ENCODE measurements at places on chromosomes 7 and 10. TPM values are rescaled to one million over a fixed set of nuclear protein-coding genes. Genes with fewer than 3 reads are reported as not detected.

The C10orf62 gene
- not detected for total RNA-seq

The CUZD1 gene
- total RNA-seq, result 1.3 TPM

The LRMDA gene
- not detected for total RNA-seq

The GAD2 gene
- total RNA-seq, result not detected

The C10orf53 gene
- total RNA-seq, result not detected

The SDHAF3 gene
- total RNA-seq, result 103 TPM

The OLAH gene
- not detected for total RNA-seq

The OR6V1 gene
- not detected for total RNA-seq

GRCh38 chr7:10429511-10429910 lies 544.2 kb upstream of the PHF14 start:
- no peak overlapping the region for H3K4me3 ChIP-seq
- H3K36me3 ChIP-seq, result no peaks in the 10 kb centered on the region
- DNase-seq, result no peak
- no peak overlapping the region for H3K27ac ChIP-seq

DNA sequence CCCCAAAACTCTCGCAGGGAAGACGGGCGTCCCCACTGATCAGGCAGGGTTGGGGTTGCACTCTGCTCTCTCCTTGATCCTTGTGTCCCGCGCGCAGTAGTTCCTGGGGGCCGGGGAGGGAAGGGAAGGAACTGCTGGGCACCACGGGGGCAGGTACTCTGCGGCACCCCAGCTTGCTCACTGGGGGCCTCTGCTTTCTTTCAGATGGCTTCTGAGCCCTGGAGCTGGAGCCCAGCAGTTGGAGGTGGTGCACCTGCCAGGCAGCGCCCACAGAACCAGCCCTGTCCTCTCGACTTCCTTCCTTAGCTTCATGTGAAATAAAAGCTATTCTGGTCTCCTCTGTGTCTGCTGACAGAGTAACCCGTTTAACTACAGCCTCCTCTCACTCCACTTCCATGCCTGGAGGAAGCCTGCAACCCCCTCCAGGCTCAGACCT lies 12.2 kb downstream of the PLAC9 start:
- no peaks in the 10 kb centered on the region for H3K4me1 ChIP-seq
- peaks cover 25% of the 10 kb centered on the region for H3K27me3 ChIP-seq
- H3K36me3 ChIP-seq, result 0 out of 3 replicates have a peak, but pooled peaks cover 2% of the 10 kb centered on the region
- H3K27ac ChIP-seq, result no peak overlapping the region
- no peak overlapping the region for H3K4me3 ChIP-seq

GRCh38 chr10:50506861-50507573 lies 116.7 kb downstream of the SGMS1 start:
- no peaks in the 10 kb centered on the region for H3K27me3 ChIP-seq
- peaks cover 9% of the 10 kb centered on the region for H3K4me1 ChIP-seq
- H3K36me3 ChIP-seq, result no peaks in the 10 kb centered on the region
- DNase-seq, result no peak

DNA sequence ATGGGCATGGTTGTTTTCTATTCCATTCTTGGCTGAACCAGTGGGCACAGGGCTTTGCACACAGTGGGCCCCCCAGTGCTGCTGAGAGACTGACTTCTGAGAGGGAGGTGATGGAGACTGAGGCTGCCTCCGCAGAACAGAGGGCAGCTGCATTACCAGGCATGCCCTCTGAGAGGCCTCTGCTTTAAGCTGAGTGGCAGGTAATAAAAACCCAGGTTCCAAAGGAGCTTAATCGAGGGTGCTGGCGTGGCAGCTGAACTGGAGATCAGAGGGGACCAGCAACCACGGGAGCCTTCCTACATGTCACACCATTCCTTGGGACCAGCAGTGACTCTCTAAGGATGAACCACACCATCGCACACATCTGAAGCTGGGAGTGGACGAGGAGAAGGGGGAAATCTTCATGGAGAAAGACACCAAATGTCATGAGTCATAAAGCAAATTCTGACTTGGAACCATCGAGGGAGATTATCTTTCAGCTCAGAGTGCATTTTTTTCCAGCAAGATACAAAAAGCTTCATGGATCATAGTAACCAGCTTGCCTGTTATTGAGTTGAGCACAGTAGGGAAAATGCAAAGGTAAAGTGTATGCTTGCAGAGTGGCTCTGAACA lies 24.6 kb downstream of the HIPK2 start:
- no peaks in the 10 kb centered on the region for H3K36me3 ChIP-seq
- H3K27me3 ChIP-seq, result no peaks in the 10 kb centered on the region
- H3K4me3 ChIP-seq, result no peak overlapping the region

DNA sequence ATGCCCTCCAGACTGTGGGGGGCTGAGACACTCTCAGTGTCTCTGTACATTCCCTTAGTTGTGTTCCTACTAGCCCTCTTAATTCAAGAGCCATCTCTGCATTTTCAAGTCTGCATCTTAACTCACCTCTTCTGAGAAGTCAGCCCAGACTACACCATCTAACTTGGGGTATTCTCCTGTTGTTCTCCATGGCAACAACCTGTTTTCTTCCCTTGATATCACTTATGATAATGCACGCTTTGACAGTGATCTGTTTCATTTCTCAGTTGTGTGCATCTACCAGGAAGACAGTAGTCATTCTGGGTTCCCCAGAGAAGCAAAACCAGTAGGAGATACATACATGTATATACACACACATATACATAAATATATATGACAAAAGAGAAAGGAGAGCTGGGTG lies 707.3 kb upstream of the IGFBP3 start:
- no peak for DNase-seq
- H3K4me1 ChIP-seq, result no peaks in the 10 kb centered on the region
- H3K36me3 ChIP-seq, result no peaks in the 10 kb centered on the region
- H3K4me3 ChIP-seq, result no peak overlapping the region
- no peaks in the 10 kb centered on the region for H3K27me3 ChIP-seq

DNA sequence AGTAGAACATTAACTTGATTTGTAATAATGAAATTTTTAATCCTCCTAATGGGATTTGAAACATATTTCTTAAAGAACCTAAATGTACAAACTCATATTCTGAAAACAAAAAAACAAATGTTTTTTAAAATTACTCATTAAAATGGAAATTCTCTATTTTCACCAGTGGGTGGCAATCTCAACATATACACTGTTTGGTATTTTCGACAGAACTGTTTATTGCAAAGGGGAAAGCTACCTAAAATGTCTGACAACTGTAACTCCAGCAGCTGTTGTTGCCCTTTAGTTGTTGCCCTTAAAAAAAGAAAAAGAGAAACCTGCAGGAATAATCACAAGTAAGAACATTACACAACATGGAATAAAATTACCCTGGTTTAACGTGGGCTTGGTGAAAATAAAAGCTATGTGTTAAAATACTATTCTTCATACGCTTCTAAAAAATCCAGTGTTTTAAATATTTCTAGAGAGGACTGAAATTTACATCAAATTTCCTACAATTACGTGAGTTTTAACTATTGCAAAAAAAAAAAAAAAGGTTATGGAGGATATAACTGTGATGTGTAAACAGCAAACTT lies 54.5 kb downstream of the COL1A2 start:
- peak; percentile 24 for DNase-seq
- H3K4me3 ChIP-seq, result no peak overlapping the region
- no peak overlapping the region for H3K27ac ChIP-seq
- no peaks in the 10 kb centered on the region for H3K36me3 ChIP-seq
- H3K4me1 ChIP-seq, result no peaks in the 10 kb centered on the region

- no peaks in the 10 kb centered on the region for H3K4me1 ChIP-seq
- DNase-seq, result no peak
- H3K27me3 ChIP-seq, result no peaks in the 10 kb centered on the region
- H3K4me3 ChIP-seq, result no peak overlapping the region
Observed at GRCh38 chr7:110827936-110828335, 263.0 kb upstream of the LRRN3 start.

GRCh38 chr7:77626586-77627308 lies 69.5 kb upstream of the RSBN1L start:
- peaks cover 57% of the 10 kb centered on the region for H3K36me3 ChIP-seq
- H3K4me1 ChIP-seq, result no peaks in the 10 kb centered on the region
- no peaks in the 10 kb centered on the region for H3K27me3 ChIP-seq
- H3K4me3 ChIP-seq, result no peak overlapping the region

- peak; percentile 55 for DNase-seq
- H3K27ac ChIP-seq, result peak overlapping the region; percentile 25
- peaks cover 11% of the 10 kb centered on the region for H3K4me1 ChIP-seq
- no peaks in the 10 kb centered on the region for H3K27me3 ChIP-seq
Observed at GRCh38 chr10:79434821-79435251, 10.6 kb downstream of the ZCCHC24 start.

DNA sequence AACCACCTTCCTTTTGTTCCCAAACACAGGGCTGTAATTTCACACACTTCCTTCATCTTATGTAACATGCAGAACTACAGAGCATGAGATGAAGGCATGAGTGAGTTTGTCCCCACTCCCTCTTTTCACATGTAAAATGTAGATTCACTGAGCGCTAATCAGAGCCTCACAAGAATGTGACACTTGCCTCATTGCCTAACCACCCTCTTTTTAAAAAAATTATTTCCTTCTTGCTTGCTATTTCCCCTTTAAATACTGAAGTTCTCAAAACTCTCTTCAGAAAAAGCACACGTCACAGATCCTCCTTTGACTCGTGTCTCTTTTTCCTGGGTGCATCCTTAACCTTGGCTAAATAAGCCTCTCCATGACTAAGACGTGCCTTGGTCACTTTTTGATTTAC lies 121.2 kb upstream of the TARP start:
- no peak overlapping the region for H3K27ac ChIP-seq
- H3K27me3 ChIP-seq, result no peaks in the 10 kb centered on the region
- H3K4me1 ChIP-seq, result no peaks in the 10 kb centered on the region
- H3K4me3 ChIP-seq, result no peak overlapping the region

- H3K27me3 ChIP-seq, result peaks cover 2% of the 10 kb centered on the region
- H3K36me3 ChIP-seq, result no peaks in the 10 kb centered on the region
- no peak overlapping the region for H3K27ac ChIP-seq
- H3K4me1 ChIP-seq, result peaks cover 10% of the 10 kb centered on the region
Observed at GRCh38 chr10:48659790-48660189, 24.9 kb upstream of the WDFY4 start.

DNA sequence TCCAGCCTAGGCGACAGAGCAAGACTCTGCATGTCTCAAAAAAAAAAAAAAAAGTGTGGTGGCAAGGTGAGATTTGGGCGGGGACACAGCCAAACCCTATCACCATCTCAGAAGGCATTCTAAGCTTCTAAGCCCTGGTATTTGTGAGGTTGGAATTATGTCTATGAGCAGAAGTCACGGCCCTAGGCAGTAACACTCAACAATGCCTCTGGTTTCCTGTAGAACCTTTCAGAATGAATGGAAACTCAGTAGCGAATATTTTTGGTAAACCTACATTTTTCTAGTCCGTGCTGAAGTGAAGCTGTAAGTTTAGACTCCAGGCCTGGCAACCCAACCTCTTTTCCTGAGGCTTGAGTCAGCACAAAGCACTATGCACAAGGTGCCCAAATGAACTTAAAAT lies 88.3 kb downstream of the FAM107B start:
- peaks cover 11% of the 10 kb centered on the region for H3K27me3 ChIP-seq
- H3K27ac ChIP-seq, result no peak overlapping the region
- H3K4me3 ChIP-seq, result no peak overlapping the region

GRCh38 chr10:103175580-103176285 lies 17.3 kb downstream of the NT5C2 start:
- no peak for DNase-seq
- no peak overlapping the region for H3K4me3 ChIP-seq
- no peaks in the 10 kb centered on the region for H3K27me3 ChIP-seq

DNA sequence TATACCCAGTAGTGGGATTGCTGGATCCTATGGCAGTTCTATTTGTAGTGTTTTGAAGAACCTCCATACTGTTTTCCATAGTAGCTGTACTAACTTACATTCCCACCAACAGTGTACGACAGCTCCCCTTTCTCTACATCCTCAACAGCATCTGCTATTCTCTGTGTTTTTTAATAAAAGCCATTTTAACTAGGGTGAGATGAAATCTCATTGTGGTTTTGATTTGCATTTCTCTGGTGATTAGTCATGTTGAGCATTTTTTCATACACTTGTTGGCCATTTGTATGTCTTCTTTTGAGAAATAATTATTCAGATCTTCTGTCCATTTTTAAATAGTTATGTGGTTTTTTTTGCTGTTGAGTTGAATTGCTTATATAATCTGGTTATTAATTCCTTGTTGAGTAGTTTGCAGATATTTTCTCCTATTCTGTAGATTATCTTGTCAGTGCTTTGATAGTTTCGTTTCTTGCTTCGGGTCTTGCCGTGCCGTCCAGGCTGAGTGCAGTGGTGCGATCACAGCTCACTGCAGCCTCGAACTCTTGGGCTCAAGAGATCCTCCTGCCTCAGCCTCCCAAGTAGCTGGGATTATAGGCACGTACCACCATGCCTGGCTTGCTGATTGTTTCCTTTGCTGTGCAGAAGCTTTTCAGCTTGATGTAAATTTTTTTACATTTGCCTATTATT lies 12.0 kb downstream of the MTG1 start:
- no peak overlapping the region for H3K4me3 ChIP-seq
- H3K36me3 ChIP-seq, result peaks cover 62% of the 10 kb centered on the region
- H3K27ac ChIP-seq, result no peak overlapping the region

DNA sequence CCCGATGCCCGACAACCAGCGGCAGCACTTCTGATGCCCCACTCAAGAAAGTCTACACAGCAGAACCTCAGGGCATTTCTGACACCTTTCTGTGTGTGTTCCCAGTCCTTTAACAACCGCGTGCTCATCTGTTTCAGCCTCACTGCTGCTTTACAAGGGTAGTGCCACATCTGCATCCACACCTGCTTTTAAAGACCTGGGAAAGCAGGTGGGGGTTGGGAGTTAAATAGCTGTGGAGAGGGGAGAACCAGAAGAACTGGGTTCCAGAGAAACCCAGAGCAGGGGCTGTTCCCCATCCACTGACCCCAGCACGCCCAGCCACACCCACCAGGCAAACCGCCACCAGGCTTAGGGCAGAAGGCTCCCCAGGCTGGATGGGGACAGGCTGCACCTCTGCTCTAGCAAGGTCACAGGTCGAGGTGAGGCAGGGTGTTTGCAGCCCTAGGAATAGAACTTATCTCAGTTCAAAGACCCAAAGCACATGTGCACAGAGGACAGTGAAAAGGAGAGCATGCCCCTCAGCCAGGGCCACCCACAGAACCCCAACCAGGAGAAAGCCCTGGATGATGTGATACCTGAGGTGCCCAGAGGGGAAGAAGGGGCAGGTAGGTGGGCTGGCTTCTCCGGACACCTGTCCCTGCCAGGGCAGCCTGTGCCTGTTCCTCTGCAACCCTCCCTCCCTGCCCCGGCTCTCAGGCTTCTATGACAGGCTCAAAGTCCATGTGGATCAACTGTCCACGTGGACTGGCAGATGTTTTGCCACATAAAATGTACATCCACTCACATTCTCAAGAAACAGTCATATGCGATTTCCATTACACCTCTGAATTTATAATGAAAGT lies 51.3 kb downstream of the COBL start:
- DNase-seq, result no peak
- H3K27ac ChIP-seq, result no peak overlapping the region
- no peaks in the 10 kb centered on the region for H3K4me1 ChIP-seq
- no peaks in the 10 kb centered on the region for H3K36me3 ChIP-seq
- no peak overlapping the region for H3K4me3 ChIP-seq

DNA sequence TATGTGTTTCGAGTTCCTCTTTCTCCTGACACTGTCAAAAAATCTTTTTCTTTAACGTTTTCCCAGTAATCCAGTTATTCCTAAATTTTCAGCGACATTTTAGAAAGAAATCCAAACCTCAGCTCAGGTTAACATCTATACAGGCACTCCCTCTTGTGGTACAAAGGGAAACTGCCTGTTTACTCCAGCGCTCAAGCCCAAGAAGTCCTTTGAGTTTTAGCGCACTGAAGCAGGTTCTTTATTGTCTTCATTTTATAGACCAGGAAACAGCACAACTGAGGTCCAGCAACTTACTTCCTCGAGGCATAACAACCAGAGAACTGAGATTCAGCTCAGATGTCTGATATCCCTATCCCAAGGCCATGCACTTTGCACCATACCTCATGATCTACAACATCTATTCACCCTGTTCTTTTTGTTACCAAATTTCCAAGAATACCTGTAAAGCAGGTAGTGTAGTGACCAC lies 287.2 kb upstream of the MKLN1 start:
- no peaks in the 10 kb centered on the region for H3K27me3 ChIP-seq
- H3K4me3 ChIP-seq, result no peak overlapping the region
- H3K4me1 ChIP-seq, result no peaks in the 10 kb centered on the region
- no peaks in the 10 kb centered on the region for H3K36me3 ChIP-seq
- no peak overlapping the region for H3K27ac ChIP-seq

Measured in K562 (cell line).